Endothelial cell (in vitro differentiated cells): ENCODE measurements at places on chromosomes 6 and 20.

- peak; percentile 57 for DNase-seq
These were observed 132.2 kb downstream of the GPX5 start for GRCh38 chr6:28657769-28658465.

DNA sequence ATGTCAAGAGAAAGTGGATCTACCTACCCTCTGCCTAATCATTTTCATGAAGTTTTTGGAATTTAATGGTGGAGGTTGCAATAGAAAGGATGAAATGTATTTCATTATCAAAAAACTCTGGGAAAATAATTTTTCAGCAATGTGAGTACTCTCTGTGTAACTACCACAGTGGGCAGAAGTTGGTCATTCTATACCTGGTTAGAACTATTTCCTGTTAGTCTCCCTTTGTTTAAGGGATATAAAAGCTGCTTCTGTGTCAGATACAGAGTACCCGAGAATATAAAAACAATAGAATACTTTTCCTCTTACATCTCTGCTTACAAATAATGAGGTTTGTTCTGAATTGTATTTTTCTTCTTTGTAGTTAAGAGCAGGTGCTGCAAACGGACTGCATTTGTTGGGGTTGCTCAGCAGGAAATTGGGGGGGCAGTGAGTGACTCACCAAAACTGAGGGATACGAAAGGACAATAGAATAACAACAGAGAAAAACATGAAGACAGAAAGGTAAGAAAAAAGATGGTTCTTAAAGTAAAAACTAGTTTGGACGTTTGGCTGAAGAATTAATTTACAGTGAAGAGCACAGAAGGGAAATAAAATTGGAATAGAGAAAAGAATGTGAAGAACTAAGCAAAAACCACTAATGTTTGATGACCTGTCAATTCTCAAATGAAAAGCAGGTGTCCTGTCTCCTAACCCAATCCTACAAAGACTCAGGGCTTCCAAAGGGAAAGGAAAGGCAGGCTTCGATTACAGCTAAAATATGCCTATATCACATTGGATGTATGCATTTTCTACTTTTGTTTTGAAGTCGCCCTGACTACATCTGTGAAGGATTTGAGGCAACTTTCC is 703.1 kb downstream of the RFPL4B start:
- DNase-seq: peak; percentile 18

- no peak for DNase-seq
These were observed 47.6 kb upstream of the DSP start for GRCh38 chr6:7493866-7494265.

DNA sequence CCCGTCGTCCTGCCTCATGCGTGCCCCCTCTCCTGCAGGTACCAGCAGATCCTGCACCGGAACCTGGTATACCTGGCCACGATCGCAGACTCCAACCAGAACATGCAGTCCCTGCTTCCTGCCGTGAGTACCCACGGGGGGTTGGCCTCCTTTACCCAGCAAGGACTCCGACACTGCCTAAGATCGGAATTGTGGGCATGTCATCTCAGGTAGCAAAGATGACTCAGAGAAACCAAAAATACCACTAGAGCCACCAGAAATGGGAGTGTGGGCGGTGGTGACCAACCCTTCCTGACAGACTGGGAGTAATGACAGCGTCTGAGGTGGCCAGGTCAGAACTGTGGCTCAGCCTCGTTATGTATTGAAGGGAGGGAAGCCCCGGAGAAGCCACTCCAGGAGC is 16.3 kb downstream of the SS18L1 start:
- DNase-seq: no peak

- no peak for DNase-seq
These were observed 140.9 kb downstream of the EYS start for GRCh38 chr6:65566117-65566516.

DNA sequence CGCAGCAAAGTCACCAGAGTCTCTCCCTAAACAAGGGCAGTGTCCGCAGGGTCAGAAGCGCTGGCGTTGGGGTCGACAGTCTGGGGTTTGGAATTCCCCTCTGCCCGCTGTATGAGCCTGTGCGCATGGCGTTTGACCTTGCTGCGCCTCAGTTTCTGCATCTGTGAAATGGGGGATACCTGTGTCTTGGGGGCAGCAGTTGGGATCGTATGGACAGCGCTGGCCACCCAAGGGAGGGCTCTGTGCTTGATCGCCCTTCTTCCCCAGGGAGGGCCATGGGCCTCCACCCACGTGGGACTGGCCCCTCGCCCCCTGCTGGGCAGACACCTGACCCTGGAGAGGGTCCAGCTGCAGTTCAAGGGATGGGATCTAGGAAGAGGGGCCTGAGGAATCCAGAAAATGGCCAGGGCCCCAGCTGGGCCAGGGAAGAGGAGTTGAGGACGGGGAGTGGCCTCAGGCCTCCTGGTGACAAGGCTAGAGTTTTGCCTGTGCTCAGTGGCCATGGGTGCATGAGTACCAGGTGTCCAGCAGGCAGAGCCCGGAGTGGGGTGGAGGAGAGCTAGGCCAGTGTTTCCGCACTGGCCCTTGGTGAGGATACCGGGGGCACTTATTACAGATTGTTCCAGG is 26.4 kb upstream of the PHACTR3 start:
- DNase-seq: no peak

DNA sequence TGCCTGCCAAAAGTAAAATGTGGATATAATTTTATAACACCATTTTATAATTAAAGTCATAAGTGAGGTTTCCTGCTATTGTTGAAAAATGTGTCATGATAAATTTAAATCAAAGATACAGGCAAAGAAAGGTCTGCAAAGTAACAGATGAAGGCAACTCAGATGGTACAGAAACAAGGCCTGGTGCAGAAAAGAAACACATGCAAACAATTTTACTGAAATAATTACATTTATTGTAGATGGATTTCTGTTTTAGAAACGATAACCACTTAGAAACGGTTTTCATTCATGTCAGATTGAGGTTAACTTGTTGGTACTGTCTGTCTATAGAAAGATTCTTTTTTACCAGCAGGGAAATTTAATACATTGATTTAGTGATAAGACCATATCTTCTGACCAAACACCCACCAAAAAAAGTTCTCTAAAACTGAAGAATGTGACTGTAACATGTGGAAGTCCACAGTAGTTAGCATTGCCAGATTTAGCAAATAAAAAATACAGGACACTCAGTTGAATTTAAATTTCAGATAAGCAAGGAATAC is 105.5 kb upstream of the FERMT1 start:
- DNase-seq: no peak

- no peak for DNase-seq
These were observed 5.0 kb downstream of the TNFRSF6B start for GRCh38 chr20:63701329-63702035.
